GM04504 (cell line): ENCODE measurements at places on chromosomes 2 and 18.

DNA sequence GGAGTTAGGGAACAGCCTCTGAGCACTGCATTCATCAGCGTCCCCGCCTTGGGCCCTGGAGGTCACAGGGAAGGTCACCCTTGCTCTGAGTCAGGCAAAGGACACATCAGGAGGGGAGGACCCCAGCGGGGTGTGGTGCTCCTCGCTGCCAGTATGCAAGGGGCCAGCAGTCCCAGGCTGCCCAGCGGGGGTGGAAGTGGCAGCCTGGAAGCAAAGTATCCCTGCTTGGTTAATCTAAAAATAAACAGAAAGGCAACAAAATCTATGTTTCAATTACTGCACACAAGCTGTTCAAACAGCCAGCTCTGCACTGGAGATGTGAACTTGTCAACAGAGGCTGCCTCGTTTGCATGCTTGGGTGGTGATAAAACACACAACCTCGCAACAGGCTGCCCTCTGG is 164.1 kb downstream of the KLHL29 start:
- DNase-seq, result no peak

- DNase-seq, result no peak
These were observed 435.7 kb downstream of the TXNL1 start for GRCh38 chr18:56202678-56203077.

DNA sequence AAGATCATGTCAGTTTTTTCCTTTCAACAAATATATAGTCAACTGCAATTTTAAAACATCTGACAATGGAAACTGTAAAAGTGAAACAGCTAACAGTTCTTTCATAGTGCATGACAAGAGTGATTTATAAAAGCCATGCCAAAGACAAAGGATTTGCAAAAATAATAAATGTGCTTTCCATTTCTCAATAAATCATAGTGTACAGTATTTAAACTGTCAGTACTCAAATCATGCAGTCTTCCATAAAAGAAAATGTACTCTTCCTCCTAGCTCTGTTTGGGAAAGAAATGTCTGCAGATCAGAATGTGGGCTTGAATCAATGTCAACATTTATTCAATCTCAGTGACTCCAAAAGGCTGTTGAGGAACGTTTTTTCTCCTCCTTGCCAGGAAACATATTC is 131.7 kb upstream of the PDE1A start:
- DNase-seq, result no peak

- DNase-seq, result no peak
These were observed 52.7 kb upstream of the CYP1B1 start for GRCh38 chr2:38128653-38129052.
